ENCODE measurements at places on chromosomes 6 and 20.

- DNase-seq, result no peak
Measured at GRCh38 chr6:123316733-123317323, 319.9 kb downstream of the TRDN start.

- no peak for DNase-seq
Measured at GRCh38 chr6:136987526-136987925, 57.2 kb downstream of the IL20RA start.

- no peak for DNase-seq
Measured at GRCh38 chr20:56925831-56926170, 296.7 kb downstream of the TFAP2C start.

DNA sequence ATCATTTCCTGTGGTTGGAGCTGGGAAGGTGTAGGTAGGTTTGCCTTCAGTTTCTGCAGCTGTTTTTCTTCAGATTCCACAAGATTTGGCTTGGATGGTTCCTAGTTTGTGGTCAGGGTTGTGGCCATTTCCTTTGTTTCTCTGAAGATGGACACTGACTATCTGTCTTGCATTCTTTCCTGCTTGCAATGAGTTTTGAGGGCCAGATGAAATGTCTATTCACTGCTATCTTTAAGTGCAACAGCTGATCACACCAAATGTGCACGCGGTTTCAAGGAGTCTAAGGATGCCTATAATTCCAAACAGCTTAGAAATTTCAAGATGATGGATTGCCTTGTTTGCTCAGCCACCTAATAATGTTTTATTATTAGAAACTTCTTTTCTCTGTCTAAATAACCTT lies 28.4 kb downstream of the IL20RA start:
- no peak for DNase-seq

- DNase-seq, result no peak
Measured at GRCh38 chr6:96499781-96500180, 21.8 kb upstream of the UFL1 start.

GRCh38 chr20:31678389-31679356 lies 41.0 kb downstream of the COX4I2 start:
- DNase-seq, result no peak

DNA sequence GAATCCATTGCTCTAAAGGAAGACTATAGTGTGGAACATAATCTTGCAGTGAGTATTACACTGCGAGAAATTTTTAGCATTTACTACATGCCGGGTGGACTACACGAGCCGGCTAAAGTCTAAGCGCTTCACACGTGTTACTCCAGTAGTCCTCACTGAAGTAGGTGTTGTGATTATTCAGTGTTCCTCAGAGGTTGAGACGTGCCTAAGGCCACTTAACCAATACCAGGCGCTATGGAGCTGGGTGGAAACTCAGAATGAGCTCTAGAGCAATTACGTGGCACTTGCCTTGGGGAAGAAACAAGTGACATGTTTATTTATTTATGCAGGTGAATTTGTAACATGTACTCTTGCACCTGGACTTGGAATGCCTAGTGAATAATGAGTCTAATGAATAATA lies 46.4 kb downstream of the SASH1 start:
- DNase-seq, result no peak

- DNase-seq, result no peak
Measured at GRCh38 chr6:139996253-139996834, 621.9 kb upstream of the CITED2 start.

DNA sequence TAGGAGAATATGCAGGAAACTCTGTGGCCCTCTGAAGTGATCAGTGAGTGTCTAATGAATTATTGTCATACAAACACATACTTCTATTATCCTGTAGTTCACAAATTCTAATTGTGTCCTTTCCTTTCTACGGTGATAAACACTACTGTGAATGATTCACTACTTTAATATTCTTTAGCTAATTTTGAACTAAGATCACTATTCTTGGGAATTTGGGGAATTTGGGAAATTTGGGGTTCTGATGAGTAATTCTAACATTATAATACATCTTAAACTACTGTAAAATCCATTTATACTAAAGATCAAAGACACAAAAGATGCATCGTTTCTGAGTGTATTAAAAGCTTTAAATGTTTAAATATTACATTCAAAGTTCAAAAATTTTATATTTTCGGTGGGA lies 1287.2 kb upstream of the CITED2 start:
- DNase-seq, result no peak

DNA sequence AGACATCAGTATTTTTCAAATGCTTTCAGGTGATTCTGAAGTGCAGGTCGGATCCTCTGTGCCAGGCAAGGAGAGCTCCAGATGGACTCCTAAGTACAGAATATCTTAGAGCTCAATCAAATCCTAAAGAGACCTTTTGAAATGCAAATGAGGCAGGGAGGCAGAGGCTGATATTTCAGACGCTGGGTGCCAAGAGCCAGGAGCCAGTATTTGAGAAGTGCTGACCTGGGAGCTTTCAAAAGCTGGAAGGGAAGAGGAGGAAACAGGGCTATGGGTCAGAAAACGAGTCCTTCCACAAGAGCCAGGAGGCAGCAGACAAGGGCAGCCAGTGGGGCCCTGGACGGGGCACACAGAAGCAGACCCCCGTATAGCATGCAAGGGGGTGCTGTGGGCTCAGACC lies 46.1 kb upstream of the DSN1 start:
- DNase-seq, result no peak

- no peak for DNase-seq
Measured at GRCh38 chr6:70706491-70707123, 38.9 kb downstream of the SMAP1 start.

- DNase-seq, result no peak
Measured at GRCh38 chr20:24753130-24753529, 195.9 kb upstream of the CST7 start.

- DNase-seq, result no peak
Measured at GRCh38 chr6:45690846-45691245, 313.1 kb upstream of the SUPT3H start.

DNA sequence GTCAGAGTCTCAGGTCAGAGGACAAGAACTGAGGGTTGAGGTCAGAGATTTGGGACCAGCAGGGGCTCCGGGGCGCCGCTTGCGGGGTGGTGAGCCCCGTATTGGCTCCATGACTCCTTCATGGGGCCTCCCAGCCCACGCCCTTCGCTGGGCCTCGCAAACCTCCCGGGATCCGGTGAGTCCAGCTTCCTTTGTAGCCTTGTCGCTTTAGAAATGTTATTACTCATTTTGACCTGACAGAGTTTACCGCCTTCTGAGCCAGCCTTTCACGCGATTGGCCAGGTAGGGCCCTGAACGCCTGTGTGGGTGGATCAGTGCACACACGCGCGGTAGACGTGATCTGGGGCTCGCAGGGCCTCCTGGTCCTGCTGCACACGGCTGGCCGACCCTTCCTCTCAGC lies 181.1 kb downstream of the ERMARD start:
- DNase-seq, result no peak

- no peak for DNase-seq
Measured at GRCh38 chr20:31956556-31957526, 5.0 kb upstream of the PDRG1 start.

DNA sequence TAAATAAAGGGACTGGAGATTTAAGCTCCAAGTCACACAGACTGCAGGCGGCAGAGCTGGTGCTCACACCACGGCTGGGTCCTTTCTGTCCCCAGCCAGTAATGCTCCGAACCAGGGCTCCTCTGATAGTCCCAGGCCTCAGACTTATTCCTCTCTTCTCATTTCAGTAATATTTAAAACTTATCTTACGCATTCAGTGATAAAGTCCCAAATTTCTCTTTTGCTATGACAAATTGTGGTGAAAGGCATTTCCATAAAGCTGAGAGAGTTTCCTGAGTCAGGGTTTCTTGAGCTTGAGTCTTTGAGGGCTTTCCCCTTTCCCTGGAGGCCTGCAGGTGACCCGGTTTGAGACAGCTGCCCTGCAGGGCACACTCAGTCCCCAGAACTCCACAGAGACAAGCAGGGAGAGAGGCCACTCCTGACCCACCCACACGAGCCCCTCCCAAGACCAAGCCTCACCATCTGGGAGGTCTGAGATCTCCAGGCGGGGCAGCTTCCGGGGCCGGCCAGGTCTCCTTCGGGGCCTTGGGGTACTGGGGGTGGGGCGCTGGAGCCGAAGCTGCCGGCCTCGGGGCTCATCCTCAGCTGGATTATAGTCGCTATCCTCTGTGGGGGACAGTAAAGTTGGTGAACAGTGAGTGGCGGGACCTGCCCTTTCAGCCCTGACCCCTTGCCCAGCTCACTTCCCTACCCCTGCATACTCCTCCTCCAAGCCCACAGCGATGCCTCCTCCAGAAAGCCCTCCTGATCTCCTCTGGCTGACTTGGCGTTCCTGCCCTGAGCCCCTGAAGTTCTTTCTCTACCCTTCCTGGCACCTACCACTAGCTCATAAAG lies 6.6 kb downstream of the ZNF335 start:
- no peak for DNase-seq

DNA sequence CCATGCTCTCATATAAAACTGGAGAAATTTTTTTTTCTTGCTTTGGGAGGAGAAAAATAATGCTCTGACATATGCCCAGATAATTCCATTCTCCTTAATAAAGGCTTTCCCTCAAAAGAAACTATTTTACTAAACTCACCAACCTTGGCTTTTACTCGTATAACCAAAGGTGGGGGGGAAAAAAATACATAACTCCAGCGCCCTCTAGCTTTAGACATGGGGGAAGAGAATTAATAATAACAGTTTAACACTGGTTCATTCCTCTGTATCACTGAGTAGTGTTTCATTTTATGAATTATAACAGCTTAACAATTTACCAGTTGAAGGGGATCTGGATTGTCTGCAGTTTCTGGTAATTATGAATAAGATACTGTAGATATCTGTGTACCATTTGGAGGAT lies 1226.1 kb downstream of the GRIK2 start:
- no peak for DNase-seq

DNA sequence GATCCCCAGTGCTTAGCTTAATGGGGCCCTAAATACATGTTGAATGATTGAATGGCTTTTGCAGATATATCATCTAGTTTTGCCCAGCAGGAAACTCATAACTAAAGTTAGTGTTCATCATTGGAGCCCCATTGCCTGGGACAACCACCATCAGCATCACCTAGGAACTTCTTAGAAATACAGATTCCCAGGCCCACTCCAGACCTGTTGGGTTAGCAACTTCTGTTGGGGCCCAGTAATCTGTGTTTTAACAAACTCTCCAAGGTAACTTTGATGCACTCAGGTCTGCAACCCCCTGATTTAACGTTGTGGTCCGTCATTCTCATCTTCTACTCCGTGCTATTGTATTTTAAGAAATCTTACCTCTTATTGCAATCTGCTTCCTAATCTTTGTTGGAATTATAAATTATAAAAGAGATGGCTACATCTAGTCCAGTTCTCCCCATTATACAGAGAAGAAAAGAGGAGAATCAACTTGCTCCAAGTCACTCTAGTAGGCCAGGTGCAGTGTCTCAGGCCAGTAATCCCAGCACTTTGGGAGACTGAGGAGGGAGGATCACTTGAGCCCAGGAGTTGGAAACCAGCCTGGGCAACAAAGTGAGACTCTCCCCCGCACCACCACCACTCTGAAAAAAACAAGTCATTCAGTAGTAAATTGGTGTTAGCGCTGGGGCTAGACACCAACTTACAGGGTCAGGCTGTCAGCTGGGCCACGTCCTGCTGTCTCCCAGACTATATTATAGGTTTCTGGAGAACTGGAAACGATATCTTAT lies 13.7 kb downstream of the FOXP4 start:
- no peak for DNase-seq

- no peak for DNase-seq
Measured at GRCh38 chr6:4568138-4568537, 208.1 kb upstream of the CDYL start.

GRCh38 chr6:49849213-49849907 lies 17.0 kb downstream of the CRISP1 start:
- DNase-seq, result no peak

DNA sequence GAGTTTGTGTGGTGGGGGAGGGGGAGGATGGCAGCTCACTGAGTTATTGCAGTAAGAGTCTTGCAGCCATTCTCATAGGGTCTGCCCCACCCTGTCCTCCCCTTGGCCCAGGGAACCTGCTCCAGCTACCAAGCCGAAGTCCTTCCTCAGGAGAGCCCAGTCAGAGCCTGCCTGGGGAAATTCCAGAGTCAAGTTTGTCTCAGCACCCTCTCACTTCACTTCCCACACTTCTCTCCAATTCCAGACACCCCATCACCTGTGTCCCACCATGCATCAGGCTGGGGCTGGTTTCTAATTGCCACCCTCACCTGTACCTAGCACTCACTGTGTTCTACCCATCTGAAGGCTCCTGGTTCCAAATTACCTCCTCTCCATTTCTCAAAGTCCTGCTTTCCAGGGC lies 10.3 kb upstream of the SLC22A16 start:
- DNase-seq, result no peak

DNA sequence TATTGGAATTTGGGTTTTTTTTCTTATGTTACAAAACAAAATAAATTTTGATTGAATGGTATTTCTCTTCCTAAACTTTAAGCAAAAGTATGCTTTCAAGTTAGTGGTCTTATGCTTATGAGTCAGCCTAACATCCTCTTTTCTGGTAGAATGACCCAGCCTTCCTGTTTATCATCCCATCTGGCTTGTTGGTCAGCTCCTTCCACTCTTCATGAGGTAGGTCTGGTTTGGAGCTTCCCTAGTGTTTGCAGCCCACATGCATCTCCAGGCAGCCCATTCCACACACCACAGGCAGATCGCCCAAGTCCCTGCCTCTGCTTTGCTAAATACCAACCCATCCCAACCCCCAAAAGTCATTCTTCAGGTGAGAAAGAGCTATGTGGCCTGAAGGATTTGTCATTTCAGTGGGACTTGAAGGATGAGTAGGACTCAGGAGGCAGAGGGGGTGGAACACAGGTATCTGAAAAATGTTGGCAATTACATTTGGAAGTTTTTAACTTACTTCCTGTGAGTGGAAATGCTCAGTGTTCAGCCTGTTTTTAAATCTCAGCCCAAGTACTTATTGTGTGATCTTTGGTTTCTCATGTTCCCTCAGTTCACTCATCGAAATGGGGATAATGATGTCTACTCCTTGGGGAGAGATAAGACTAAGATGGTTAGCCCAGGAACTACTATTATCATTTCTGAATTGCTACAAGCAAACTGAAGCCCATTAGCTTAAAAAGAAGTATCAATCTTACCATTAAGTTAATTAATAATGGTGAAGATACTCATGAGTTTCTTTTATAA lies 294.0 kb downstream of the ADGB start:
- DNase-seq, result no peak

GRCh38 chr20:63931735-63932134 lies 24.5 kb downstream of the UCKL1 start:
- no peak for DNase-seq

GRCh38 chr6:18391023-18391422 lies 3.9 kb downstream of the RNF144B start:
- no peak for DNase-seq

DNA sequence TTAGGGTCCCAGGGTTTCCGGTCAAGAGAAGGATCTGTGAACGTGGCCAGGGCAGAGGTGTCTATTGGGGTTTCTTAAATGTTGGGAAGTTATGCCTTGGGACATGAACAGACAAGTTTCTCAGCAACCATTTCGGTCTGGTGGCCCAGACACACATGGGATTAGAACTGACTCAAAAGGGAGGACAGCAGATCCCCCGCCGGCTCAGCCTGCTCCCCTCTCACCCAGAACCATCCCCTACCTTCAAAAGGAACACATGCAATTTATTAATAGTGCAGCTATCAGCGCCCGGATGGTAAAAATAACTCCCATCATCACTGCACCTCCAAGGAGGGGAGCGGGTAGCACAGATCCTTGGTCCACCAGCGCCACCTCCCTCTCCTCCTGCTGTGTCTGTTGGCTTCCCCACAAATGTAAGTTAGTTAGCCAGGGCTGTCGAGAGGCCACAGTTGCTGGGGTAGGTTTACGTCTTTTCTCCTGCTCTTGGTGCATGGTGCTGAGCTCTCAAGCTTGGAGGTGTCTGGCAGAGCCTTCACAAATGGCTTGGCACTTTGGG lies 77.1 kb downstream of the TRAM2 start:
- no peak for DNase-seq

All from iPS DF 19.7 (cell line).